MG63 (cell line): ENCODE measurements at places on chromosomes 5 and 9. TPM values are rescaled to one million over a fixed set of nuclear protein-coding genes. Genes with fewer than 3 reads are reported as not detected.
A peak's percentile ranks its signal among the peaks of the same experiment; 100 is the strongest.

- DNase-seq = no peak
These were observed 28.7 kb upstream of the SNX24 start for GRCh38 chr5:122816756-122817155.

- no peak for DNase-seq
These were observed 579.2 kb upstream of the FAM174A start for GRCh38 chr5:99955962-99956361.

GRCh38 chr5:10474521-10475075 is 32.9 kb downstream of the ROPN1L start:
- DNase-seq = peak; percentile 71

- DNase-seq = no peak
These were observed 92.6 kb downstream of the TENT4A start for GRCh38 chr5:6805841-6806240.

GRCh38 chr9:123883634-123884033 is 46.3 kb downstream of the DENND1A start:
- DNase-seq = no peak

DNA sequence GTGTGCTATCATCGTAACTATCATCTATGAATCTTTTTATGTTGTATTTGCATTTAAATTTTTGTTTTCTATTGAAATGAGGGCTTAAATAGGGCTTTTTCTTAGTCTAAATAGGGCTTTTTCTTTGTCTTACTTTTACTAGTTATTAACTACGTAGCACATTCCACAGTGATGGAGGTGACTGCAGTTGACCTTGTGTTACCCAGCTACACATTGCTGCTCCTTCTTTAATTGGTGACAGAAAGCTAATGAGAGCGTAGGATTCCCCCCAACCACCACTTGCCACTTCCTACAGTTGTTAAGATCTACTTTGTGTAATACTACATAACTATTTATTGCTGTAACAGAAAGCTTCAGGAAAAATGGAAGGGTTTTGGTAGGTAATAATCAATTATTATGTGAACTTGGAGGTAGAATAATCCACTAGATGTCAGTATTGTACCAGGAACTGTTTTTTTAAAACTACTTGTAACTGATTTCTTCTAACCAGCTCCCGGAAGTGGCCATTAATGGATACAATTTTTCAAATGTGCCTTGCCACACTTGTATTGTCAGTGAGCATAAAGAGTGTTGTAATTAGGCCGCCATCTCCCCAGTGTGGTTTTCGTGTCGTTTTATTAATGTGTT is 18.0 kb downstream of the MTRR start:
- DNase-seq = no peak

DNA sequence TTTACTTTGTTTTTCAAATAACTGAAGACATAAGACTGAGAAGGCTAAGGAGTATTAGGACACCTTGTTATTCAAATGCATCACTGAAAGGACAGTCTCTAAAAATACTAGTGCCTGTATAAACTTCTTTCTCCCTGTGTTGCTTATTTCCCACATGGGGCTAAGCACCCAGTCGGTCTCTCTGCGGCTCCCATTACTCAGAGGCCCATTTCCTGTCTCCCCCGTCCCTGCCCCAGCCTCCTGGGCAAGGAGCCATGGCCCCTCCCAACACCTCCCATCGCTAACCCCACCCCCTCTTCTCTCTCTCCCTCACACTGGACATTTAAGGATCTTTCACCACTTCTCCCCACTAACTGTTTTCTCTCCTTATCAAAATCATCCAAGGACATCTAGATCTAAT is 81.9 kb downstream of the EBF1 start:
- peak; percentile 88 for DNase-seq

DNA sequence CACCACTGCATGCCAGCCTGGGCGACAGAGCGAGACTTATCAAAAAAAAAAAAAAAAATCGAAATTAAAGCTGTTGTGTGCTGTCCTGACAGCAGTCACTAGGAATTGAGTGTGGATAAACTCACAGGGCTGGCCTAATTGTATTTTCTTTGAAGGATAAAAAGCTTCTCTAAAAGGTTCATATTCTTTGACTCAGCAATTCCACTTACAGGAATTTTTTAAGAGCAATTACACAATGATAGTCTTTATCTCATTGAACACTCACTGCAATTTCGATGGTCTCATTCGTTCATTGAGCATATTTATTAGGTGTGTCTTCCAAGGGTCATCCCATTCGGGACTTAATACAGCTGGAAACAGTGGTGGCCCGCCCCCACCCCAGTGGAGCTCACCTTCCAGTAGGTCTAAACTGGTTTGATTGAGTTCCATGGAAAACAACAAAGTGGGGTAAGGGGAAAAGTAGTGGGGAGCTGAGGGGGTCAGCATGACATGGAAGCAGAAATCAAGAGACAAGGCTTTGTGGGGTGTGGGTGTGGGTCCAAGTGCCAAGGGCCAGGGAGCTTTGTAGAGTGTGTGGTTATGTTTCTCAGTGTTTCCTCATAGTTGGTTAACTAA is 6.7 kb downstream of the CDK9 start:
- no peak for DNase-seq

GRCh38 chr5:14739981-14740380 is 75.5 kb downstream of the OTULIN start:
- no peak for DNase-seq

DNA sequence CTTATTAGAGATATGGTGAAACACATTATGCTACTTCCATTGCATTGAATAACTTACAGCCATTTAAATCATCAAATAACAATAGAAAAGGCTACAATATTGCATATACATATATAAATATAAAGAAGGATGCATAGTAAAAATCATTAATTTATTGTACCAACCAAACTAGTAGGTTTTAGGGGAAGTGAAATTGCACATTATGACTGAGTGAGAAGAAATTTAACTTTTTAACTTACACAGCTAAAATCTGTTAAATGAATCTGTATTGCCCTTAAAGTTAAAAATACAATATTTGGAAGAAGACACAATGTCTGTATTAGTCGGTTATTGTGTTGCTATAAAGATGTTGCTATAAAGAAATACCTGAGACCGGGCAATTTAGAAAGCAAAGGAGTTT is 2073.7 kb upstream of the ACO1 start:
- no peak for DNase-seq

- DNase-seq = peak; percentile 88
These were observed 57.9 kb upstream of the BNC2 start for GRCh38 chr9:16928179-16928945.

- no peak for DNase-seq
These were observed 220.6 kb upstream of the SLC30A5 start for GRCh38 chr5:68873198-68873597.

- no peak for DNase-seq
These were observed 112.7 kb upstream of the SLC24A2 start for GRCh38 chr9:19901586-19901985.

DNA sequence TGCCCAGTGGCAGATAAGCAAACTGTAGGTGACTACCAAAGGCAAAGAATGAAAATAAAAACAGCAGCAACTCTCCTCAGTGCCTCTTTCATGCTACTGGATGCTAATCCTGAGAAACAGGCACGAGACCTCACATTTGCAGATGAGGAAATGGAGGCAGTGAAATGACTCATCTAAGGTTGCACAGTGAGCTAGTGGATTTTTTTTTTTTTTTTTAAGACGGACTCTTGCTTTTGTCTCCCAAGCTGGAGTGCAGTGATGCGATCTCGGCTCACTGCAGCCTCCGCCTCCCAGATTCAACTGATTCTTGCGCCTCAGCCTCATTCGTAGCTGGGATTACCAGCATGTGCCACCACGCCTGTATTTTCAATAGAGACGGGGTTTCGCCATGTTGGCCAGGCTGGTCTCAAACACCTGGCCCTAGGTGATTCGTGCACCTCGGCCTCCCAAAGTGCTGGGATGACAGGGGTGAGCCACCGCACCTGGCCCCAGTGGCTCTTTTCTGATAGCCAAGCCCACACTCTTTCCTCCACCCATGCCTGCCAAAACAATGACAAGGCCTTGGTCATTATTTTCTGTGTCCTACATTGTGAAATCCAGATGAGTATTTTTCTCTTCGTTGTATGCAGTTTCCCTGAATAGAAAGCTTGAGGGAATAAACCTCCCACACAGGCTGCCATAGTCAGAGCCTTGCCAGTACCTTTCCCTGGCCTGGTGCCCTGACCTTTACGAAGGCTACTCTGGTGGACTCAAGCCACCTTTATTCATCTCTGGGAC is 19.2 kb downstream of the DOCK2 start:
- DNase-seq = no peak

GRCh38 chr5:126471875-126472537 is 48.8 kb downstream of the GRAMD2B start:
- DNase-seq = peak; percentile 26

DNA sequence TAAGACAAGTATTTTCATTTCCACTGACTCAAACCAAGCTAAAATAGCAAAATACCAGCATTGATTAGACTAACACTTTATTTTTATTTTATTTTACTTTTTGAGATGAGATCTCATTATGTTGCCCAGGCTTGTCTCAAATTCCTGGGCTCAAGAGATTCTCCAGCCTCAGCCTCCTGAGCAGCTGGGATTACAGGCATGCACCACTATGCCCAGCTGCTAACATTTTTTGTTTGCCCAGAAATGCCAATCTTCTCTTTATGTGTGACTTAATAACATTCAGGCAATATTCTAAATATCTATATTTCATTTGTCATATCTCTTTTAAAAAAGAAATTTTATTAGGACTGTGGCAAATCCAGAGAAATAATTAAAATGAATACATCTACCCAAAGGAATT is 55.0 kb downstream of the OXCT1 start:
- no peak for DNase-seq

DNA sequence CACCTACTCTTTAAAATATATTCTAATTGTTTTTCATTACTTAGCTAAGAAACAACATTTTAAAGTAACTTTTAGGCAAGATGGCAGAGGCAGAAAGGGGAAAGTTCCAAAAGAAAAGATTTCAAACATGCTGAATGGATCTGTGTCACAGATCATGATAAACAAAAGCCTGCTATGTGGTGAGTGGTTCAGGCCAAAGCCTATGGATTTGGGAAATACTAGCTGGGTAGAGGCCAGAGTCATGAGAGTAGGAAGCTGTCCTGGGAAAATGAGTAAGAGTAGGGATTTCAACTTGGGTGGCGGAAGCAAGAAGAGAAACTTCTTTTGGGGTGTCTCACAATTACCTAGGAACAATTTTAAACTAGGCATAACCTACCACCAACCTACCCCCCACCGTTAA is 68.7 kb upstream of the GRHPR start:
- DNase-seq = no peak

GRCh38 chr5:115465431-115465830 is 79.1 kb downstream of the FEM1C start:
- DNase-seq = no peak

- peak; percentile 4 for DNase-seq
These were observed 305.1 kb downstream of the PSAT1 start for GRCh38 chr9:78601957-78602565.

GRCh38 chr9:2228641-2229040 is 213.5 kb downstream of the SMARCA2 start:
- DNase-seq = no peak

GRCh38 chr5:116308391-116308790 is 223.6 kb downstream of the COMMD10 start:
- no peak for DNase-seq

PPP3R2 gene
- total RNA-seq = not detected in 2 replicates

ZNF462 gene
- total RNA-seq = 6.8 and 24.5 TPM in 2 replicates

TAS2R1 gene
- 0.64 TPM in 1 of 2 replicates, not detected in the other for total RNA-seq

PCDHA8 gene
- not detected in 2 replicates for total RNA-seq

STC2 gene
- total RNA-seq = 65.2 and 103 TPM in 2 replicates

SLC25A2 gene
- not detected in 2 replicates for total RNA-seq

ANKRD34B gene
- not detected in 2 replicates for total RNA-seq

LCN12 gene
- total RNA-seq = not detected in 2 replicates

CDKN2B-AS1 gene
- total RNA-seq = not detected in 2 replicates
